Fibroblast of skin of left quadriceps (primary cell): ENCODE measurements at places on chromosomes 3 and 15.

DNA sequence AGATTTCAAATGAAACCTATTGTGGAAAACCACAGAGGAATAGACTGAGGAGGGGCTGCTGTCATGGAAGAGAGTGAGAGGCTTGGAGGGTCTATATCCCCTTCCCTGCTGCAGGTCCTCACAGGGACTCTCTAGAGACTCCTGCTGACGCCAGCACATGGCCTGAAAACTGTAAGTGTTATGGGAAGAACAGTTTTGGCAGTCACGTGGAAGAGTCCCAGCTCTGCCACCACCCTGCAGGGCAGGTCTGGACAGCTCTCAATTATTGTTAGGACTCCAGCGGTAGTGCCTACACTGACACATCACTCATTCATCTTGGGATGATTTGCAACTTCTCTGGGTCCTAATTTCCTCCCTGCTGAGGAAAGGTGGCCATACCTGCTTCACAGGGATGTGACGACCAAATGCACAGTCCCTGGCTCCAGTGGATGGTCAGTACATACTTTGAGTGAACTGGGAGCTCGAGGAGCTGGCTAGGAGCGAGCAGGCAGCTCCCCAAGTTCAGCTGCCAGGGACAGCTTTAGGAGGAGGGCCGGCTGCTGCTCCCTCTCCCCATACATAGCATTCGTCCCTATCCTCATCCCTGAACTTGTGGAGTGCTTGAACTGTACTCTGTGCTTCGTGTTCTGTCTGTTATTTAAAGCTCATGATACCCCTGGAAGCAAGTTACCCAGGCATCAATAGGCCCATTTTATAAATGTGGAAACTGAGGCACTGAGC lies 49.2 kb downstream of the CTXND1 start:
- no peak for DNase-seq

- DNase-seq, result no peak
These were observed 33.1 kb downstream of the PTX3 start for GRCh38 chr3:157469561-157470294.

GRCh38 chr3:45135959-45136358 lies 10.2 kb downstream of the CDCP1 start:
- DNase-seq, result no peak

- DNase-seq, result no peak
These were observed 268.5 kb downstream of the PTPRG start for GRCh38 chr3:61829722-61830350.

DNA sequence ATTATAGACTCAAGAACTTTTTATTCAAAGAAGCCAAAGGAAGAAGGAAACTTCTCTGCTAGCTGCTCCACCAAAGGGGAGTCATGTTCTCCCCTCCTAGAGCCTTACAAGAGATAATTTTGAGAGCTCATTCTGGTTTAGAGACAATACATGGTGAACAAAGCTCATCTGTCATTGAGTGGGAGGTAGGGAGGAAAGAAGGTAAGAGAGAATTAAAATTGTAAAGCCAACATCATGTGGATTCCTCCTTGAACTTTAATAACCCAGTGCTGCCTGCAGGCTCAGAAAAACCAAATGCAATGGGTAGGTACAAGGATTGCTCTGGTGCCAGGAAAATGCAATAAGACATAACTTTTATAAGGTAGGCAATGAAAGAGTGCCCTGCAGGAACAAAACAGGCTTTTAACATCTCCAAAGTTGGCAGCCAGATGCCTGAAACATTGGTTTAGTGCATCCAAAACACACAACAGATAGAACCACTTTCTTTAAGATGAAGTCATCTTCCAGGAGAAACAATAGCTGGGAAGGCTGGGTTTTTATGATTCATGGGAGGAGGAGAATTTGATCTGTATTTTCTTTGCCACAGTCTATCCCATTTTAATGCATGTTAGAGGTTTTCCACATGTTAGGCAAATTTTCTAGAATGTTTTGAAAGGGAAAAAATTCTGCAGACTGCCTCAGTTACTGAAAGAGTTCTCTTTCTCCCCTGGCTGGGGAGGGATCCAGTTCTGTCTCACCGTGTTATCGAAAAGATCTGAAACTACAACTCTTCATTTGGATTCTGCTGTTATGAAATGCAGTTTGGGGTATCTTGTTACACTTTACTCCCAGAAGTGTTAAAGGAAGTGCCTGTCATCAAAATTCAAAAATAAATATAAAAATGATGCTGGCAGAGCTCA lies 11.3 kb upstream of the ARHGEF3 start:
- DNase-seq, result no peak

DNA sequence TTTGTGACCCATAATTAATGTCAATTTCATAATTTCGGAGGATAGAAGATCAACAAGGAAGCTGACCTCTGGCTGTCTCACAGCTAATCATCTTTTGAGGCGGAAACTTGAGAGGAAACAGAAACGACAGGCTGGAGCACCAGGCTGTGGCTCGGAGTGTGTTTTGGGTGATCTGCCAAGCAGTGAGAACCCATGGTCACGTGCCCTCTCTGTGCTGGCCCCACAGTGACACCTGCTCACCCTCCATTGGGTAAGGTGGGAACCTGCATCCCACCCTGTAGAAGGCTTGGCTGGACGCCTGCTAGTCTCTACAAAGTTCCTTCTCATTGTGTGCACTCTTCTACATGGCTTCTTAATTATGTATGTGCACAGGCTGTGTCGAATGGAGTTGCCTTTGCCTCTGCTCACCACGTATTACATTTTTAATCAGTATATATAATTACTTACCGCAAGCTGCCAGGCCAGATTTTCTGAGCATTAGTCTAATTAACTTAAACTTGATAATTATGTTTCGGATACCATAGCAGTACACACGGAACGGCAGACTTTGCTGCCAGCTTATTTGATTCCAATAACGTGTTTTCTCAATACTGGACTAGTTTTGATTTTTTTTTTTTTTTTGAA lies 719.4 kb upstream of the CFAP20DC start:
- DNase-seq, result no peak

DNA sequence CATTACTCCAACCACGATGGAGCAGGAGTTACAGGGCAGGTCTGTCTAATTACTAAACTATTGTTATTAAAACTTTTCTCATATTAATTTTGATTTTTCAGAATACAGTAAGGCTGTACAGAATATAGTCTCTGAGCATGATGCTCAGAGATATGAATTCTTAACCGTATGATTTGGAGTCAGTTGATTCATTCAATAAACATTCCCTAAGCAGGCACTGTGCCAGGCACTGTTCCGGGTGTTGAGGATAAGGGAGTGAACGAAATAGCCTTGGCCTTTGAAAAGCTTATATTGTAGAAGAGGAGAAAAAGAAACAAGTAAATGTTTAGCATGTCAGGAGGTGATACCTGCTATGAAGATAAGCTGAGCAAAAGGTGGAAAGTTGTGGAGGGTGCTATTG lies 187.3 kb downstream of the KCNAB1 start:
- peak; percentile 30 for DNase-seq

- no peak for DNase-seq
These were observed 329.9 kb upstream of the AGTR1 start for GRCh38 chr3:148367756-148368155.

DNA sequence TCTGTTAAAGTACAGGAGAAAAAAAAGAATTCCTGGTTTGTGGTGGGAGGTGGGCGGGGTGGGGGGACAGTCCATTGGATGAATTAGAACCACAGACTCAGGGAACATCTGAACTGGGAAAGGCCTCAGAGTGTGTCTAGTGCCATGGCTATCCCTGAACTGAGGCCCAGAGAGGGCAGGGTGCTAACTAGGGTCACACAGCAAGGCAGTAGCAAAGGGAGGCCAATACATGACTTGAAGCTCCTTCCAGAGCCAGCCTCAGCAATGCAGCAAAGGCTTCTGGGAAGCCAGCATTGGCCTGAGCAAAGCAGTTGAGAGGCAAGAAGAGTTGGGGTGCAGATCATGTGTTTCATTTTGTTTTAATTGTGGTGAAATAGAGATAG lies 85.4 kb downstream of the SMAD6 start:
- no peak for DNase-seq

GRCh38 chr3:185825006-185825638 lies at the start of gene IGF2BP2:
Gene IGF2BP2, minus strand, starts transcription at chr3:185825042. Its CDS starts 82 bp downstream, at chr3:185824960.
- DNase-seq, result peak; percentile 75

DNA sequence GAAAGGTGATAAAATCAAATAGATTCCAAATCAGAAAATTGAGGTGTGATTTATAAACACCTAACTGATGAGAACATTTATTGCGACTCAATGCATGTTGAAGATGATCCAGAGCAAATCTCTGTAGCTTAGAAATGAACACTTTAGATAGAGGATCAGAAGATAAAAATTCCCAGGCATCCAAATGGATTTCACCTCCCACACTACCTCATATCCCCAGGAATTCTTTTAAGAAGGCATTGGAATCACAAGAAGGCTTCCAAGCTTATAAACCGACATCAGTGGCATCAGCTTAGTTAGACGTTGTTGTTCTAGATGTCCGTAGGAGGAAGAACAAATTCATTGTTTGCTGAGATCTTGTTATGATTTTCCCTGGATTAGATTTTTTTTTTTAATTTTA lies 154.4 kb downstream of the EBLN2 start:
- no peak for DNase-seq

DNA sequence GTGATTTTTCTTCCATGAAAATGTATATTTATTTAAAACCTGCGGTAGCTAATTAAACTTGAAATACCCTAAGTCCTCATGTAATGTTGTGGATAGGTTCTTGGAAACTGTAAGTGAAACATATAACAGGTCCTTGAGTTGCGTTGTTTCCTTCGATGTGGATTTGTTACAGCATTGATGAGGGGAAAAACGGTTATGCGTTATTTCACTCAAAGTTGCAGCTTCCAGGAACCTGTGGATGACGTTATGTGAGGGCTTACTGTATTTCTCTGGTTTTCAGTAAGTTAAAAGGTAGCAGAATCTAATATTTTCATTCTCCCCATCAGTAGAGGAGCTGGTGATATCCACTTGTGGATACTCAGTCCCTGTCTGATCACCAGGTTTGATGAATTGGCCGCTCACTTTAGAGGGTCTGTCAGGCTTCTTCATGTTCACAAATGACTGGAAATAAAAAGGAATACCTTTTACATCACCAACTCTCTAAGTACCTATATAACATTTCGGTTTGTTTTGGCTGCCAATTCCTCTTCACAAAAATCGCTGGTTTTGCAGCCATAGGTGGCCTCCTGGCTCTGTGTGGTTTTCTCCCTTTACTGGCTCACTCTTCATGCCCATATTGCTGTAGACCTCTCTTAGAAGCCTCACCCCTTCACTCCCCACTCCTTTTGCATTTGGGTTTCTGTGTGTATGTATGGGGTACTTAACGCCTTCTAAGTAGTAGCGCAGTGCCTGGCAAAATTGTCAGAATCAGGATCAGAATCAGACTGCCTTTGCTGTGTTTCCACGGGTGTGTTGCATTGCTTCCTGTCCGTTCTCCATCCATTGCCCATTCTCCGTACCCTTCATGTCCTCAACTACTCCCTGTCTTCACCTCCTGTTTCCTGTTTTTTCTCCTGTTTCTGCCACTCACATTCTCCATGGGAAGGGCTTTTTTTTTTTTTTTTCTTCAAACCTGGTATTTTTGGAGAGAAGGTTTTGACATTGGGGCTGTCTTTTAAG lies 112.6 kb downstream of the FNDC3B start:
- no peak for DNase-seq

- DNase-seq, result no peak
These were observed 12.0 kb downstream of the CSRNP1 start for GRCh38 chr3:39141171-39141995.

DNA sequence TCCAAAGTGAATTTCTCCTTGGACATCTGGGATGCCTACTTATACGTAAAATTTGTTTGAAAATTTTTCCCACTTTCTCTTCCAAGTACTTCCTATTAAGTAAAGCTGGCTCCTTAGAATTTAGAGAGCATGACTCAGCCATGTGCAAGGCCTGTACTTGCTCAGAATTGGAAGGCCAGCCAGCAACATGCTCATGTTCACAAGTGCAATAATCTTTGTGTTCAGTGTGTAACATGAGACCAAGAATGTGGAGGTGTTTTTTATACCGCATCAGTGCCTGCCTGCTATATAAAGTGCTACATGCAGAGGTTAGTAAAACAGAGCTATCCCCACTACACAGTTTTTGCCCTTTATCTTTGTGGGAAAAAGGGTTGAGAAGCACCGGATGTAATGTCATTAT lies 151.9 kb upstream of the FEZF2 start:
- DNase-seq, result peak; percentile 22

- no peak for DNase-seq
These were observed 45.7 kb downstream of the PGBD4 start for GRCh38 chr15:34147371-34148140.

GRCh38 chr3:194077602-194078001 lies 58.3 kb upstream of the HES1 start:
- no peak for DNase-seq

- no peak for DNase-seq
These were observed 57.4 kb upstream of the ZBTB20 start for GRCh38 chr3:115204475-115204874.

GRCh38 chr3:190013943-190014924 lies 106.5 kb downstream of the P3H2 start:
- no peak for DNase-seq

GRCh38 chr3:37920156-37920699 lies 58.5 kb downstream of the CTDSPL start:
- DNase-seq, result no peak

GRCh38 chr3:99911433-99911832 lies 93.8 kb downstream of the CMSS1 start:
- DNase-seq, result no peak

DNA sequence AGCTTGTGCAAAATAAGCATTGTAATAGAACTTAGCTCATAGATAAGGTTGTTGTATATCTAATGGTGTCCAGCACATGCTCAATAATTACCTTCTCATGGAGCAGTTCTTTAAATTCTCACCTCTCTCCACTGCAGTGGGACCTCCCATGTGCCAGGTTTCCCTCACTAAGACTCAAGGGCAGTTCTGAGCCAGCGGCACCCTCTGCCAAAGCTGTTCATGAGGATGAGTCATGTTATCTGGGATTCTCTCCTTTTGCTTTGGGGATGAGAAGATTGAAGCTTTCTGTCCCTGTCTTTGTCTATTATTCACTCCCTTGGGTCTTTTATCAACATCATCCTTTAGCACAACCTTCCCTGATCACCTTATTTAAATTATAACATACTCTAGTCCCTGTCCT lies 15.6 kb upstream of the AMOTL2 start:
- no peak for DNase-seq

DNA sequence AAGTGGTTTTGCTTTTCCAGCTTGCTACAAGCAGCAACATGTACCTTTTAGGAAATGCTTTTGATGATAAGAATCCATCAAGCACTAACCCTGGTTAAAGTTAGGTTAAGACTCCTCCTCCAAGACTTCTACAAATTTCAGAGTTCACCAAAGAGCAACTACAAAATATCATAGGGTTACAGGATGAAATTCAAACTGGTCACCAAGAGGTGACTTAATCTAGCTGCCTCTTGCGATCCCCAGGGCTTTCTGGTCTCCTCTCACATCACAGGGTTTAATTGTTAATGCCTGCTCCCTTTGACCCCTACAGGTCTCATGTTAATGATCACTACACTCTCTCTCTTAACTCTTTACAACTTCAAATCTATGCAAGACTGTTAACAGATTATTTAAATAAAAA lies 66.5 kb downstream of the DPH6 start:
- DNase-seq, result no peak

DNA sequence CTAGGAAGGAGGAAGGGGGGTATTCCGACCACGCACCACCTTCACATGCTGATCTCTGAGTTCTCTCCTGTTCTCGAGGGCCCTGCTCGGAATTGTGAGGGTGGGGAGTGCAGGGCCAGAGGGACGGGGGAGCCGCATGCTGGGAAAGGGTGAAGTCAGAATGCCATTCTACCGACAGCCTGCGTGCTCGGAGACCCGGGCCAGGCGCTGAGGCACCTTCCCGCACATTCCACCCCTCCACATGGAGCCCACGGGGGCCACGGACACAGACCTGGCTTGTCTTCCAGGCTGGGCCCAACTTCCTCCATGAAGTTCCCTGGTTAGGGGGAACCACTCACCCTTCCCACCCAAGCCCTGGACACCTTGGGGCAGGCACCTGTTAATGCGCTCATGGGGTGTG lies 28.7 kb upstream of the PIGZ start:
- no peak for DNase-seq
